ENCODE measurements at places on chromosomes 12 and 14.

DNA sequence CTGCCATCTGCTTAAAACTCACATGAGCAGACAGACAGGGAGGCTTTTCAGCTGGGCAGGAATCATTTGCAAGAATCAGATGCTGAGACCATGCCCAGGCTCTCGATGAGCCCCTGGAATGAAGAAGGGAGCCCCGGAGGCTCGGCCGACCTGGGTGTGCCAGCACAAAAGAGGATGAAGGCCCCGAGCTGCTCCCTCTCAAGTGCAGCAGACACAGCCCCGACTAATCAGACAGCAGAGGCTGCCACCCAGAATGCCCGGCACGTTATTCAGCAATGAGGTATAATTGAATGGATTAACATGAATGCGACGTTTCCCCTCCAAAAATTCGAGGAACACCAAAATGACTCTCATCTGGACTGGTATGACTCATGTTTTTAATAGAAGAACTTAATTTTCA, 58.9 kb downstream of the BCL11B start:
- no peak for DNase-seq

- DNase-seq = no peak
Measured at GRCh38 chr12:112344220-112344619, 38.0 kb downstream of the HECTD4 start.

GRCh38 chr14:100082723-100083122, 17.5 kb downstream of the EVL start:
- no peak for DNase-seq

GRCh38 chr12:94718114-94718513, 67.8 kb upstream of the TMCC3 start:
- no peak for DNase-seq

- DNase-seq = no peak
Measured at GRCh38 chr14:91961297-91962220, 14.1 kb upstream of the FBLN5 start.

DNA sequence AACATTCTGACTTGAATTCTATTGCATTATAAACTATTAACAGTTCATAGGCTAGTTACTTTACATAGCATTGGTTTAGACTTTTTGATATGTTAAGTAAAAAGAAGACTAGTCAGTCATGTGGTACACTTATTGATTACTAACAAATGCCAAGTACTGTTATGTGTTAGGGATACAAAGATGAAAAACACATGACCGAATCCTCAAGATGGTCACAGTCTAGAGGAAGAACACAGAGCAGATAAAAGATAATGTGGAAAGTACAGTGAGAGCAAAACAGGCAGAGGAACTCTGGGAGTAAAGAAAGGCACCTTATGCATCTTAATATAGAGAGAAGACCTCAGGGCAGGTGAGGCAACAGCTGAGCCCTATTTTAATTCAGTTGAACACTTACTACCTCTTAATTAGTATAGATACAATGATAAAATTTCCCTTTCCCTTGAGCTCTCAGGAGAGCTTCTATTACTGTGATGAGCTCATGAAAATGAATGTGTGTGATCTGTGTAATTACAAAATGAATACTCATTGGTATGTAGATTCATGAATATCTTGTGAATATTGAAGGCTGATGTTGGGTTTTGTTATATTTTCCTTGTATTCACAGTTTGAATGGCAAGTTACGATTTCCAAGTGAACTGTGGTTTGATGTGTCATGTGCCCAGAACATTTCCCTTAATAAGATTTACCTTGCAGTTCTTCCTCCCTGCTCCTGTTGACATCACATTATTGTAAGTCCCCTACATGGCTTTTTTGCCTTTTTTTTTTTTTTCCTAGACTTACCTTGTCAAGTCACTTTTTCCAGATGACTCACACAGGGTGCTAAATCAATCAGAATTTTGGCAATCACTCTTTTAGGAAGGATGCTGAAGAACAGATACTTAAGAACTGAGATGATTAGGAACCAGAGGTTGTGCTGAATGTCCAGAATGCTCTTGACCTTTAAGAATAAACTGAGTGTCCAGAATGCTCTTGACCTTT, 29.5 kb upstream of the MSRB3 start:
- DNase-seq = peak; percentile 14

DNA sequence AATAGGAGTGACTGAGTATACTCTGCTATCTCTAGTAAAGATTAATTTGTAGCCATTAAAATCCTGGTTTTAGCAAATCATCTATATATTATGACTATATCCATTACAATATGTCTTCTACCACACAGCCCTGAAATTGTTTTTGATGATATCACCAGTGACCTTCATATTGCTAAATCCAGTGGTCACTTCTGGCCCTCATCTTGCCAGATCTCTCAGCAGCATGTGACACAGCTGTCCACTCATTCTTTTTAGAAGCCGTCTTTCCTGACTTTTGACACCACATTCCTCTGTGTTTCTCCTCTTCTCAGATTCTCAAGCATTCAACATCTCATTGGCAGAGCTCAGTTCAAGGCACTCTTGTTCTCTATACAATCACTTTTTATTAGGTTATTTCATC, 54.9 kb downstream of the CPNE8 start:
- DNase-seq = no peak

DNA sequence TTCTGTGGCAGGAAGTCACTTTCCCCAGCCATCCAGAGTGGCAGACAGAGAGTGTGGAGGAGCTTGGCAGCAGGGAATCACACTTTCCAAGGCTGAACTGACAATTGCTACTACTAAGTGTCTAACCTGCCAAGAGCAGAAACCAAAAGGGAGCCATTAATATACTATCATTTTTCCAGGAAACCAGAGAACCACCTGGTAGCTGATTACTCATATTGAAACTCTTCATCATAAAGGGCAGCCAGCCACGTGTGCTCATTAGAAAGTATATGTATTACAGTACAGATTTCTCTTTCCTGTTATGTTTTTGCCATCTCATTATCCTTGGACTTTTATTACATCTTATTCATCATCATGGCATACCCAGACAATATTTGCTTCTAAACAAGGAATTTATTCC, 374.9 kb downstream of the GXYLT1 start:
- no peak for DNase-seq

DNA sequence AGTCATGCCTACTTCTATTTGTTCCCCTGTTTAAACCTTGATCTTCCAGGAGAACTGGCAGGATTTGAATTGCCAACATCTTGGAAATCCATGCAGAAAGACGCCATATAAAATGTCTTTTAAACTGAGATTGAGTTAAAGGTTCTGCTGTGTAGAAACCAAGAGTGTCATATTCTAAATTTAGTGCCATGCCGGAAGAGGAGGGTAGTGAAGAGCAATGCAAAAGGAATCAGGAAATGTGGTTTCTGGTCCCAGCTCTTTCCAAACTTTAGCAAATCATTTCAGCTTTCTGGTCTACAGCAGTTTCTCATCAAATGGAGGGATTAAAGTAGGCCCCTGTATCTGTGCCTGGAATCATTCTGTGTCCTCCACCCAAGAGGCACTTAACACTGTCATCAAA, 85.7 kb downstream of the BTG1 start:
- DNase-seq = no peak

GRCh38 chr12:121773011-121773777, 20.3 kb downstream of the RHOF start:
- peak; percentile 87 for DNase-seq

DNA sequence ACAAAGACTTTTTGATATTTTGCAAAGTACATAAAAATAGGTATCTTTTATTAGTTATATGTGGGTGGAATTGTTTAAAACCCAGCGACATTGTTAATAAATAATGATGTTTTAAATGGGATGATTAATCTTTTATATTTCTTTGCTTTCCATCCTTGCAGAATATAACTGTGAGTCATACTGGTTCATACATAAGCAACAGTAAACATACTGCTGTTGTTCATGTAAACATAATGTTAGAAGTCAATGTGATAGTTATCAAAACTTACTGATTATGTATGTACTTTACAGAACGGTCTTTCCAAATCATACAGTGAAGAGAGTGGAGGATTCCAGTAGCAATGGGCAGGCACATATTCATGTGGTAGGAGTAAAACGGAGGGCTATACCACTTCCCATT, 119.8 kb downstream of the ARID2 start:
- no peak for DNase-seq

DNA sequence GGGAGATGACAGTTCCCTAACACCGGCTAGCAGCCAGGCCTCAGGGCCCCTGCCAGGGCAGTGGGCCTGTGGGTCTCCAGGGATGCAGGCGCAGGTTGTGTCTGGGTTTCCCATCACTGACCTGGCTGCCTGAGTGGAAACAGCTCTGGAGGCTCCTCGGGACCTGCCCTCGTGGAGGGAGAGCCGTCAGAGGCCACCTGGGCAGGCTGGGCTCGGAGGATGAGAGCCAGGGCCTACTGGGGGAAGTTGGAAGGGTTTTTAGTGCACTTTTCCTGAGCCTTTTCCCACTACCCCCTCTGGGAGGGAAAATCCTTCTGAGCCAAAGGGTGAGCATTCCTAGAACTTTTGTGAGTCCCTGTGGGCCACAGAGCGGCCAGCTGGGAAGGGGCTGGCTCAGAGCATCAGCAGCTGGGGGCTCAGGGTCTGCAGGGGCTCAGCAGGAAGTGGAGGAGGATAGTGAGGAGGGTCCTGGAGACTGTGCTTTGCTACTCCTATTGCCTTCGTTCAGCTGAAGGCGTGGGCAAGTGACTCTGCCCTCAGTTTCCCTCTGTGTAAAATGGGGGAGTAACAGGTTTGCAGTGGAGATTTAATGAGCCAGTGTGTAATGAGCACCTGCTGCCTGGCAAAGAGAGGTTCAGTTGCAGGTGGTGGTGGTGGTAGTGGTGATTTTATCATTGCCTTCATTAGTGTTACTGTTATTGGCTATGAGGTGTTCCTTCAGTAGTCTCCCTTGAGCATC, 1.8 kb downstream of the SH2B3 start:
- no peak for DNase-seq
